ENCODE measurements at places on chromosomes 13 and 19. TPM values are rescaled to one million over a fixed set of nuclear protein-coding genes. Genes with fewer than 3 reads are reported as not detected.

ZNF93 gene
- 8.5 TPM for polyA plus RNA-seq

RAB3A gene
- polyA plus RNA-seq, result 126 TPM

LIM2 gene
- not detected for polyA plus RNA-seq

CHST8 gene
- 0.78 TPM for polyA plus RNA-seq

GADD45B gene
- 0.35 TPM for polyA plus RNA-seq

SLC17A7 gene
- polyA plus RNA-seq, result 3.2 TPM

LCP1 gene
- 11.8 TPM for polyA plus RNA-seq

MAB21L1 gene
- 0.88 TPM for polyA plus RNA-seq

HPN gene
- 0.13 TPM for polyA plus RNA-seq

CYP2F1 gene
- polyA plus RNA-seq, result not detected

Data from Purkinje cell (primary cell).